ENCODE measurements at places on chromosomes 16 and 17.

DNA sequence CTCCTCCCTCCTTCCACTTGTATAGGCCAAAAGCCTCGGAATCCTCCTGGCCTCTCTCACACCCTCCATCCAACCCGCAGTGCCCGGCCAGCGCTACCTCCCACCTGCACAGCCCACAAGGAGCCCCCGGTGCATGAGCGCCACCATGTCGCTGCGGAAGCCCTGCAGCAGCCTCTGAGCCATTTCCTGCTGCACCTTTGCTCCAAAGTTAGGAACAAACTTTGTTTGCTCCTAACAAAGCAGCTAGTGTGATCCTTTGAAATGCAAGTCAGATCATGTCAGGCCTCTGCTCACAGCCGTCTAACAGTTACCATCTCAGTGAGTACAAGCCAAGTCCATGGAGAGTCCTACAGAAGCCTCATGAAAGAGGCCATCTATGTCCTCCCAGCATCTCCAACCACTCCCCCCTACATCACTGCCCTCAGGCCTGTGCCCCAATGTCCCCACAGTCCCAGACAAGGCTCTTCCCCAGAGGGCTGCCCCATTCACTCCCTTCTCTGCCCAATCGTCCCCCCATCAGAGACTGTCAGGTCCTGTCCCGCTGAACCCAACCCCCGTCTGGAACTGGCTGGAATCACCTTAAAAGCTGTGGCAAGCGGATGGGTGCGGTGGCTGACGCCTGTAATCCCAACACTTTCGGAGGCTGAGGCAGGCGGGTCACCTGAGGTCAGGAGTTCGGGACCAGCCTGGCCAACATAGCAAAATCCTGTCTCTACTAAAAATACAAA, 7.5 kb downstream of the DCAKD start:
- DNase-seq, result no peak

GRCh38 chr16:70725912-70726828, 40.3 kb upstream of the MTSS2 start:
- DNase-seq, result no peak

GRCh38 chr17:39304188-39304587, 78.4 kb upstream of the STAC2 start:
- DNase-seq, result no peak

GRCh38 chr16:29702269-29702668, 23.3 kb downstream of the QPRT start:
- DNase-seq, result no peak

DNA sequence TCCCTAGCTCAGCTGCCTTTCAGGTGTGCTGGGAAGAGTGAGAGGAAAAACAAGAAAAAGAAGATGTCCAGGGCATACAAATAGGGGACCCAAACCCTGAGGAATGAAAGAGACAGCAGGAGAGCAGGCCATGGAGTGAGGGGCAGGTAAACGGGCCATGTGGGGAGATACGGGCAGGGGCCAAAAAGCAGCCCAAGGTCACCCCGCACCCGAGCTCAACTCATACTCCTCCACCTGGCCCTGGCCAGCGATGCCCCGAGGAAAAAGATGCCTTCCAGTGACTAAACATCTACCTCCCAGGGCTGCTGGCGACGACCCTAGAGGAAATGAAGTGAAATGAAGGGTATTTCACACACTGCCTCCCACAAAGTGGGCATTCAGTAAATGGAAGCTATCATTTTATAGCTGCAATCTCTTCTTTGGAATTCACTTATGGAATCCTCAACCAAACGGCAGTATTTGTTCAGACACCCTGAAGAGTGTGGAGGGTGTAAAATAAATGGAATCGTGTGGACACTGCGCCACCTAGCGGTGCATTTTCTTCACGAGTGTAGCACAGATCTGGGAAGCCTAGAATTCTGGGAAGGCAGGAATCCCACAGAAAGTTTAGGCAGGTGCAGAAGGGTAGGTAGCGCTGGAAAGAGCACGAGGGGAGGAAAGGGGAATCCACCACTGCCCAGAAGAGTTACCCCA, 14.9 kb downstream of the ELAC2 start:
- DNase-seq, result peak; percentile 49

- peak; percentile 76 for DNase-seq
Measured at GRCh38 chr16:77212741-77213541, 13.7 kb downstream of the SYCE1L start.

Data from HuH-7.5 (cell line).